ENCODE measurements at places on chromosomes 4 and X.

- peak; percentile 75 for DNase-seq
Observed at GRCh38 chrX:71103110-71103983, 3.2 kb downstream of the CXorf65 start.

GRCh38 chrX:120750381-120750780, 120.5 kb upstream of the C1GALT1C1 start:
- DNase-seq = no peak

DNA sequence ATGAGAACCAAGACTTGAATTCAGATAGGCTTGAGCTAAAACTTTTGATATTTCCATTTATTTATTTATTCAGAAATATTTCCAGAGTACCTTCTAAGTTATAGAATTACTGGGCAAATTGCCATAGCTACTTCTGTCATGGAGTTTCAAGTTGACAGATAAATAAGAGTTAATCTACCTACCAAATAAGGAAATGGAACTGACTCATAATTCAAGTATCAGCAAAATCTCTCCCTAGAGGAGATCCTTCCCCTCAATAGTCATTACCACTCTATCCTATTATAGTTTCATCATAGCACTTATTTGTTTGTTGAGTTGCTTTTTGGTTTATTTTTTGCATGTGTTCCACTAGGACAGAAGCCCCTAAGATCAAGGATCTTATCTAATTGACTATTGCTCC, 48.8 kb upstream of the CCSER1 start:
- DNase-seq = no peak

DNA sequence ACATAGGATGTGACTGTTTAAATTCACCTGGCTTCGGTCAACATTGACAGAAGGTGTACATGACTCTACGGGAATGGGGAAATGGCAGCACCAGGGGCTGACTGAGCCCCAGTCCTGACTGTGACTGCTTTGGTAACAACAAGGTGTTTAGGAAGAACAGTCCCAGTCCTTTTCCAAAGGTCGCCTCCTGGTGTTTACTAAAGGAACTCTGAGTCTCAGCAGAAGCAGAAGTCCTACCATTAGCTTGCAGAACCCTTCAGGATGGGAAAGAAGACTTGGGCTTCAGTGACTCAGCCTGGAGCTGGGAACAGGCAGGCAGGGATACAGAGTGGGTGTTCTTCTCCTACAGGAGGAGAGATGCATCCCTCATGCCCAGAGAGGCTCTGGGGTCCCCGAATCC, 103.3 kb downstream of the MGST2 start:
- DNase-seq = no peak

DNA sequence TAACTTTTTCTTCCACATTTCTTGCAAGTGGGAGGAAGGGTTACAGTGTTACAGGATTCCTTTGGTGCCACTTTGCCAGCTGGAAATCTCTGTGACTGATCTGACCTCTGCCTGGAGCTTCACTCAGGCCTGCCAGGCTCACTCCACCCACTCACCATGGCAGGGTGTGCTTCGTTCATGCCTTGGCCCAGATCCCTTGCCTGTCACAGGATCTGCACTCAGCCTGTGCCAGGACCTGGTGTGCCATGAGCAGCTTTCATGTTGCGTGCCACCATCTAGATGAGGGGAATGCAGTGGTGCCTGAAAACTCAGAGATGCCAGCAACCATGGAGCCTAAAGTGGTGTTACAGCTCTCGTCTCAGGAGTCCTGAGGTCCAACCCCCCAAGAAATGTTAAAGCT, 2596.4 kb downstream of the PCDH7 start:
- no peak for DNase-seq

- DNase-seq = no peak
Observed at GRCh38 chrX:21581479-21581878, 76.7 kb downstream of the KLHL34 start.

DNA sequence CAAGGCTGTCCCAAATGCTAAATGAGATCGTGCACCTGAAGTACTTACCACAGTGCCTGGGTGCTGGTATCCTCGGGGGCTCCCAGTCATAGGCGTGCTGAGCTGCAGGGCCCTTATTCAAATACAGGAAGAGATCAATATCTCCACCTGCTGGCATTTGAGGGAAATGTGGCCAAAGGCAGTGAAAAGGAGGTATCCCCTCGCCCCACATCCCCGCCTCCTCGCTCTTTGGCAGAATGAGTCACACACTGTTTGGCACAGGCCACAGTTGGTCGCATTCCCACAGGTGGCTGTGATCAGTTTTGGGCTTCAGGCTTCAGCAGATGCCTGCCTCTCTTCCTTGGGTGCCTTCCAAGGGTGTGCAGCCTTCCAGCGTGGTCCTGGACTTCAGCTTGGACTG, 28.4 kb downstream of the ZNF185 start:
- peak; percentile 44 for DNase-seq
